ENCODE measurements at places on chromosomes 3 and 15.

- no peak for DNase-seq
Observed at GRCh38 chr3:89635137-89635536, 527.7 kb downstream of the EPHA3 start.

DNA sequence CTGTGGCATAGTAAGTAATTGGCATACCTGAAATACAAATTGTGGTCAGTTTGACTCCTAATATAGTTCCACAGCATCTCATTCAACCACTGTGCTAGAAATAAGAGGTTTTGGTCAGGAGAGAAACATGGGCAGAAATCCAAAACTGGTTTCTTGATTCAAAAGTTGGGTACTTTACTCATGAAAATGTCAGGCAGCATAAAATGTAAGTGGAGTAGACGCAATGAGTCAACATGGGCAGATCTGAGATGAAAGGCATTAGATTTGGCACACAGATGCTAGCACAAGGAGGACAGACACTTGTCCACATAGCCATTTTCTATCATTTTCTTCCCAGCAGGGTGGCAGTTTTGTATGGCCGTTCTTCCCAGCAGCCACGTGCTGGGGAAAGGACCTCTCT lies 255.8 kb upstream of the CDIN1 start:
- no peak for DNase-seq

GRCh38 chr15:29424118-29424517 lies 154.5 kb upstream of the NSMCE3 start:
- DNase-seq, result no peak

GRCh38 chr3:54572197-54572895 lies 355.5 kb downstream of the LRTM1 start:
- DNase-seq, result no peak

GRCh38 chr15:52652286-52652685 lies 26.9 kb downstream of the ATOSA start:
- DNase-seq, result no peak

DNA sequence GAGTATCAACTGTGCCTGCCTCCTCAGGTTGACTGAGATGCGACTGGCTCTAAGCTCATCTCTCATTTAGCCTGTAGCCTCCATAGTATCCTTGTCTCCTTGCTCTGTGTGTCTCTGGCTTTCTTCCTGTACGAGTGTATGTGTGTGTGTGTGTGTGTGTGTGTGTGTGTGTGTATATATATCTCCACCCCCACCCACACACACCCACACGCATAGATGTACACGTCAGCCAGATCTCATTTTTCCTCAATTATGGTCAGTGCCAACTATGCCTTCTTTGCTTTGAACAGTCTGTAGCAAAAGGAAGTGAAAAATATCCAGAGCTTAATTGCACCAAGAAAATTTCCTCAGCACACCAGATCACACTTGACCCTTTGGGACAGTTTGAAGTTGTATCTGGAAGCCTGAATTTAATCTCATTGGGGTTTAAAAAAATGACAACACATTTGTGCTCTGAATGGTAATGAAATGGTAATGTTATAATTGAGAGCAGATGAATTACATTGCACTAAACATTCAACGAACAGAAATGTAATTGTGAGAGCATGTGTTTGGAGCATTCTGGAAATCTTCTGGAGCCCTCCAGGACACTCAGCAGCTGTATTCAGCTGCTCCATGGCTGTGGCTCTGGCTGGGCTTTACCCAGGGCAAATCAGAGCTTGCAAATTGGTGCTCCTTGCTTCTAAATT lies 63.6 kb downstream of the RYR3 start:
- DNase-seq, result no peak

GRCh38 chr3:6860149-6860953 lies 564 bp upstream of the GRM7 start:
- no peak for DNase-seq

GRCh38 chr15:30941520-30941919 lies 37.8 kb downstream of the FAN1 start:
- DNase-seq, result no peak

- DNase-seq, result no peak
Observed at GRCh38 chr15:59436774-59437141, 1.2 kb upstream of the FAM81A start.

GRCh38 chr3:46992231-46992630 lies 12.8 kb downstream of the NBEAL2 start:
- no peak for DNase-seq

GRCh38 chr3:14141144-14141543 lies 16.3 kb downstream of the TMEM43 start:
- no peak for DNase-seq

DNA sequence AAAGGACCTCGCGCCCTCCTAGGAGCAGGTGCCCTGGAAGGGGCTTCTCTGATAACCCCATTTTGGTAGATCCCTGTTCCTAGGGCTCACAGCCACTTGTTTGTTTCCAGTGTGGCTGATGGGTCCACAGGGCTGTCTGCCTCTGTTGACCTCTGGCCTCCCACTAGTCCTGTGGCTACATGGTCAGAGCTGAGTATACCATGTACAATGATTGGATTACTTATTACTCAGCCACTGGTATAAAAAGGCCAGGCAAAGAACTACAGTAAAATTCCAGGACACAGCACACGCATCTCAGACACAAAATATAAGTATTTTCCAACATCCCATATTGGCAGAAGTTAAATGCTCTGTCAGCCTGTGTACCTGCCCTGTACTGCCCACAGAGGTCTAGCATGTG lies 277.3 kb downstream of the GABRG3 start:
- no peak for DNase-seq

GRCh38 chr3:89525609-89526008 lies 418.2 kb downstream of the EPHA3 start:
- no peak for DNase-seq

DNA sequence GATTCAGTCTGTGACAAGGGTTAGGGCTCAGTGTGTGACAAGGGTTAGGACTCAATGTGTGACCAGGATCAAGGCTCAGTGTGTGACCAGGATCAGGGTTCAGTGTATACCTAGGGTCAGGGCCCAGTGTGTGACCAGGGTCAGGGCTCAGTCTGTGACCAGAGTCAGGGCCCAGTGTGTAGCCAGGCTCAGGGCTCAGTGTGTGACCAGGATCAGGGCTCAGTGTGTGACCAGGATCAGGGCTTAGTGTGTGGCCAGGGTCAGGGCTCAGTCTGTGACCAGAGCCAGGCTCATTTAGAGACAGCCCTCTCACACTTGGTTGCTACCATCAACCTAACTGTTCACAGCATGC lies 24.2 kb downstream of the LOXL1 start:
- DNase-seq, result no peak

DNA sequence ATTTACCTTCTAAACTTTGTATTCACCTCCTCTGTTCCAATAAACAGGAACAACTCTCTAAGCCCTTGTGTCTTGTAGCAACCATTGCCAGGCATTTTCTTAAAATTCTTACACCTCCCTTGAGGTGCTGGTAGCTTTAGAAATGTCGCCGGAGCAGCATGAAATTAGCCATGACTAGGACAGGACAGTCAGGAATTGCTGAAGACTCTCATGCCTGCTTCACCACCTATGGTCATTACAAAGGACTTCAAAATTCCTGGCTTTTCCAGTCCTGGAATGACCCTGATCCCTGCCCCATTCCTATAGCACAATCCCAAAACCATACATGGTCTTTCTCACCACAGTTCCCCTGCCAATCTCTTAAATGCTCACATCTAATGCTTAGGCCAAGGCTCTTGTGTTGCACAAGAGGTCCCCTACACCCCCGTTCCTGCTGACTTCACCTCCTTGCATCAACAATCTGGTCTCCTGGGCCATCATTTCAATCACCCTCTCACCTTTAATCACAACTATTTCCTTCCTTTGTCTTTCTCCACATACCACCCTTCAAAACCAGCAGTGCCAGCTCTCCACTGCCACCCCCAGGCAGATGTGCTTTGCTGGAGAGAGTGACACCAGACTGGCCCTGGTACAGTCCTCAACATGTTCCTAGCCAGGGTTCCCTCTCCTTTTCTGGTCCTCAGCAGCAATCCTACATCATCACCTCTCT lies 113.2 kb upstream of the TJP1 start:
- DNase-seq, result no peak

- peak; percentile 74 for DNase-seq
Observed at GRCh38 chr15:90165659-90166489, 35.3 kb upstream of the SEMA4B start.

GRCh38 chr3:100108464-100109079 lies 5.7 kb downstream of the FILIP1L start:
- no peak for DNase-seq

DNA sequence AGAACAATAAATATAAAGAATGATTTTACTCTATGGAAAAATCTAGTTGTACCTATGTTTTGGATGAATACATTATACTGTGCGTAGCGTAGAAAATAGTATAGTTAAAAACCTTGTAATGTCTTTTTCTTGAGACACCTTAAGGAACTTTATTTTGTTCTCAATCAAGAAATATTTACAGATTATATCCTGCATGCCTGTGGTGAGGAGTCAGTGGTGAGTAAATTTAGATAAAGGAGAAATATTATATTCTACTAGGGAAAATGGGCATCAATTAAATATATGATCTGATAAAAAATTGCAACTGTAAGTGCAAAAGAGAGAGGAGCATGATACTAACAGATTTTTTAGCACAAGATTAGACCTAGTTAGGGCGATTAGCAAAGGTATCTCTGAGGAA lies 157.7 kb downstream of the RBMS3 start:
- DNase-seq, result no peak
